ENCODE measurements at places on chromosomes 7 and 10.

DNA sequence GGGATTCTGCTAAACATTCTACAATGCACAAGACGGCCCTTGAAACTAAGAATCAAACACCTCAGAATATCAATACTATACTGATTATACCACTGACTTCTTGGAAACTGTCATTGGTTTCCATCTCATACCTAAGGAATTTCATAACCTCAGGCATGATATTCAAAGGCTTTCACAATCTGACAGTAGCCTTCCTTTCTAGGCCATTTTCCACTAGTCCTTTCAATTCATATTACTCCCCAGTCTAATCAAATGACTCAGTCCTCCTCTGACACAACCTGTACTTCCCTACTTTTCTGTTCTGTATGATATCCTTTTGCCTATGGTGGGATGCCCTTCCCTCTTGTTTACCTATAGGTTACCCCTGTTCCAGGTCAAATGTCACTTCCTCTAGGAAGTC lies 48.3 kb downstream of the CSTF2T start:
- DNase-seq, result no peak

- DNase-seq, result no peak
Observed at GRCh38 chr7:120714945-120715344, 143.0 kb downstream of the TSPAN12 start.

GRCh38 chr7:6258440-6259182 lies 13.8 kb downstream of the CYTH3 start:
- DNase-seq, result no peak

DNA sequence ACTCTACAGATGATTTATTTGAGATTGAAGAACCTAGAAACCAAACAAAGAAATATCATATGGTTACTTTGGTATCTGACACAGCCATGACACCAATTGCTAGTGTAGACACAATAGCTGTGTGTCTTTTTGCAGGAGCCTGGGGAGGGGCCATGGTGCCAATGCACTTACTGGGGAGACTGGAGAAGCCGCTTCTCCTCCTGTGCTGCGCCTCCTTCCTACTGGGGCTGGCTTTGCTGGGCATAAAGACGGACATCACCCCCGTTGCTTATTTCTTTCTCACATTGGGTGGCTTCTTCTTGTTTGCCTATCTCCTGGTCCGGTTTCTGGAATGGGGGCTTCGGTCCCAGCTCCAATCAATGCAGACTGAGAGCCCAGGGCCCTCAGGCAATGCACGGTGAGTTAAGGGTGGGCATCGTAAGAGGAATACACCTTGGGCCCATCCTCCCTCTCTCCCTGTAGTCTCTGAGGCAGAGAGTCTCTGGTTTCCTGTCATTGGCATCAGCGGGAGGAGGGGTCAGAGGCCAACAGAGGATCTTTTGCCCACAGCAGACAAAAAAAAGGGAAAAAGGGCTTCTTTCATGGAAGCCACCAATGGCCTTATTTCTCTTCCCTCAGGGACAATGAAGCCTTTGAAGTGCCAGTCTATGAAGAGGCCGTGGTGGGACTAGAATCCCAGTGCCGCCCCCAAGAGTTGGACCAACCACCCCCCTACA lies 1.2 kb downstream of the TMEM139 start:
- DNase-seq, result no peak

- DNase-seq, result no peak
Observed at GRCh38 chr7:104366390-104366789, 38.0 kb downstream of the LHFPL3 start.

- DNase-seq, result no peak
Observed at GRCh38 chr10:97280783-97281182, 11.7 kb downstream of the ARHGAP19 start.

DNA sequence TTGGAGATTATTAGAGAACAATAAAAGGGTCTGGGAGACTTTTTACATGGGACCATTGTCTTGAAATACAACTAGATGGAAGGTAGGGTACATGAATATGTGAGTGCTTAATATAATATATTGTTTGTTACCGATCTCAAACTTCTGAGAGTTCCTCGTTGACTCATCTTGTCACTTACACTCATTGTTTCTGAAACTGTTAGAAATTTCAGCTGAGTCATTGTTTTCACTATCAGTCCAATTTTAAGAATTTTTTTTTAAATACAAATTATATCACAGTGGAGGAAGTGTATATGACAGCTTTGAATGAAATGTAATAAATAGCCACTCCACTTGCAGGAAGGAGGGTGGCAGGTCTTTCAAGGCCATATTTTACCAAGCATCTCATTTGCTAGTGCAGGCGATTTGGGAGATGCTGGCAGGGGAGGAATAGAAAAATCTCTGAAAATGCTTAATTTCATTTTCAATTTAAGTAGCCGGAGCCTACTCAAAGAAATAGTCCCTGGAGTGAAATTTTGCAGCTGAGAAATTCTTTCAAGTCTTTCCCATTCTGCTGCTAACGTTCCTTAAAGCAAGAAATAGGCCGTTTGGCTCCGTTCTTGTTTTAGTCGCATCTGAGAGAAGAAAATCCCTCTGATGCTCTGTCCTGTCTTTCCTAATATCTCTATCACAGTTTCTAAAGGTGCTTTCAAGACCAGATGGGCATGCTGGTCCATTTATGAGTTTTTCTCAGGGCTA lies 1404.2 kb upstream of the CELF2 start:
- no peak for DNase-seq

- DNase-seq, result no peak
Observed at GRCh38 chr7:138886501-138886917, 88.5 kb upstream of the ATP6V0A4 start.

- DNase-seq, result peak; percentile 31
Observed at GRCh38 chr10:102452672-102453340, 1.5 kb upstream of the C10orf95 start.

GRCh38 chr10:24879861-24880260 lies 72.5 kb downstream of the PRTFDC1 start:
- no peak for DNase-seq

DNA sequence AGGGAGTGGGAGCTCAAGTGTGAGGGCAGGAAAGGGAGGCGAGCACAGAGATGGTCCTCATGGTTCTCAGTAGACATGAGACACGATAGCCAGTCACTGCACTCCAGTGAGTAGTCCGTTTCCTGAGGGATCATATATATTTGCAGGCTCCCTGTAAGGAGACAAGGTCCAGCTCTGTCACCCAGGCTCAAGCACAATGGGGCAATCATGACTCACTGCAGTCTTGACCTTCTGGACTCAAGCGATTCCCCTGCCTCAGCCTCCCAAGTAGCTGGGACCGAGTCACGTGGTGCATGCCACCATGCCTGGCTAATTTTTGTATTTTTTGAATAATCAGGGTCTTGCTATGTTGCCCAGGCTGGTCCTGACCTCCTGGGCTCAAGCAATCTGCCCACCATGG lies 116.7 kb downstream of the CCDC3 start:
- no peak for DNase-seq

DNA sequence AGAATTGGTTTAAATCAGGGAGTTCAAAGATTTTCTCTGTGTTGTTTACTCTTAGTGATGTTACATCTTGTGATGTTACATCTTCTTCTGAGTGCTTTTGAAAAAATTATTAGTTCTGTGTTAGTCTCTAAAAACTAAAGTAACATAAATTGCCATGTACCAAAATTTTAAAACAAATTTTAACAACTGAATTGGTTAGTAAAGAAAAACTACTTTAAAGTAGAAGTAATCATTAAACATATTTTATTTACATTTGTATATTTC lies 5.2 kb upstream of the IGF2BP3 start:
- no peak for DNase-seq

DNA sequence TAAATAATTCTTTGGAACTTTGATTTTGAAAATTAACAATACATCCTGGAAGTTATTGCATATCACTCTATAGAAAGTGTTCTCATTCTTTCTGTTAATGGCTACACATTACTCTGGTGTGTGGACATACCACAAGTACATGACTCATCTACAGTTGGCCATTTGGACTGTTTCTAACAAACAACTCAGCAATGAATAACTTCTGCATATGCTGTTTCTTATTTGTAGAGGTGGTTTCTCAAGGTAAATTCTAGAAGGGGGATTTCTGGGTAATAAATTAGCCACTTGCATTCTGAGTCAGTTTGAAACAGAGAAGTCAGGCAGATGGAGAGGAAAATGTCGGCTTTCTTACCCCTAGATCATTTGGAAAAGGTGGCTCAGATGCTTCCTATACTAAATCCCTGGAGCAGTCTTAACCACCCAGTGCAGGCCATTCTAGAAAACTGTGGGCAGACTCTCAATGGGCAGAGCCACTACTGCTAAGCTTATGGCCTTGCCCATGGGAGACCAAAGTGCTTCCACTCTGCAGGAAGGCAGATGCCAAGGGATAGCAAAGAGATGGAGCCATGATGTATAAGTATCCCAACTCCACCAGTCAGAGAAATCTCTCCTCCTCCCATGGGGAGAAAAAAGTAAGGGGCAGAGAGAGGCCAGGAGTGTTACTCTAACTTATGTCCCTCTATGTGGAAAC lies 194.0 kb upstream of the PLPP4 start:
- DNase-seq, result no peak

GRCh38 chr10:43265799-43266721 lies 805 bp downstream of the RASGEF1A start:
- no peak for DNase-seq

- DNase-seq, result no peak
Observed at GRCh38 chr10:66095610-66096009, 830.2 kb upstream of the LRRTM3 start.

DNA sequence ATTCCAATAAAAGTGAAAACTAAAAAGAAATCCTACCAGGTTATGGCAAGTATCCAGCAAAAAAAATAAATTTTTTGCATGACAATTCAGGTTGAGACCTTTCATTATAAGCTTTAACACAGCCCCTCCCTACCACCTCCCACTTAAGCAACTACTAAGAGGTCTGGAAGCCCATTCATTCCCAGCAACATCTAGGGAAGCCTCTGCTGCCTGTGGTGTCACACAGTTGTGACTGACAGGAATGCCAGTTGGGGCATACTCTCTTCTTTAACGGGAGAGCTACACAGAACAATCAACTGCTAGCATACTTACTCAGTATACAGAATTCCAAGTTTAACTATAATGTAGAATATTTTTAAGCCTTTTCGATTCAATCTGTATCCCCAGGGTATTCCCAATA lies 27.8 kb downstream of the ABI1 start:
- DNase-seq, result no peak

DNA sequence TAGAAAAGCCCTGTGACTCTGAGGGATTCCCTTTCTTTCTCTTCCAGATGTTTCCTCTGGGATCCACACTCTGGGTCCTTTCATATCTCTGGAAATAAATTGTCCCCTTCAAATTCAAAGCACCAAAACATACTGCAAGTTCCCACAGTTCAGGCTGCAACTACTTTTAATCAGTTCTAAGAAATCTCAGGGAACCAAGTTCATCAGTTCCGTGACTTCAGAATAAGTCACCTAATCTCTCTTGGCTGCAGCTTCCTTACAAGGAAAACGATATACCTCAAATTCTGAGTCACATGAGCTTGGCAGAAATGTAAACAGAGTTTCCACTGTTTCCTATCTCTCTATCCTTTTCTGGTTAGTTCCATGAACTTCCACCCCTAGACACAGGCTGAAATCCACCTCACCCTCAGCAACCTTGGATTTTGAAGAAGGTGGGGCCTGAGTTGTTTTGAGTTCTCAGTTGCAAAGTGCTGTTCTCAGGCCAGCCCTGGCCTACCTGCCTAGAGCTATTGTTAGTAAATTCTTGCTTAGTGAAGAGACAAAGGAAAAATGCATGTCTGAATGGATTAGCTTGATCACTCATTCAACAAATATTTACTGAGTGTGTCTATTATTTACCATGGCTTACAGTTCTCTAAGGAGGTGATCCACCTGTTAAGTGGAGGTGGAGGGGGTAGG lies 59.3 kb upstream of the IL6 start:
- DNase-seq, result no peak

DNA sequence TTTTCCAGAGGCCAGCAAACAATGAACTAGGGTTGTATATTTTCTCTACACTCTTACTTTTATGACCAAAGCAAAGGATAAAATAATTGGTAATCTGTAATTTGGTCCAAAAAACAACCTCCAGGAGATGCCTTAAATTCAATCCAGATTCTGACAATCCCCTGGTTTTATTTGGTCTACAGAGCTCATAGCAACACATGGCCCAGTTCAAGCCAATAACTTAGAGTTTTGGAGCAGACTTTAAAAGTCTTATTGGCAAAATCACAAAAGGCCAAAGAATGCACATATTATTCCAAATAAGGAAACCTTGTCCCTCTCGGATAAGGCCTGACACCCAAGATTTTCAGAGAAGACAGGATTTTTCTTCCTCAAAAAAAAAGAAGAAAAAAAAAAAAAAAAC lies 51.9 kb downstream of the SORBS1 start:
- DNase-seq, result no peak

- no peak for DNase-seq
Observed at GRCh38 chr7:130894146-130894908, 160.3 kb upstream of the KLF14 start.

DNA sequence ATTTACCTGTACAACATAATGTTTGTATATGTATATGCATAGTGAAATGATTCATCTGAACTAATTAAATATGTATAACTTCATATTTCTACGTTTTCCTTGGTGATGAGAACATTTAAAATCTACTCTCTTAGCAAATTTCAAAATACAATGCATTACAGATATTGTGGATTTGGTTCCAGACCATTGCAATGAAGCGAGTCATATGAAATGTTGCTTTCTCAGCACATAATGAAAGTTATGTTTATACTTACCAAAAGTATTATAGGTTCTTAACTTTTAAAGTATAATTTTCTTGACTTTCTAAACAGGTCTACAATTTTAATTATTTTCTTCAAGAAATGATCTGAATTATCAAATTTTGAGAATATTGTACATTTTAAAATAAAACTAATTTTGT lies 189.2 kb downstream of the CSTF2T start:
- no peak for DNase-seq

DNA sequence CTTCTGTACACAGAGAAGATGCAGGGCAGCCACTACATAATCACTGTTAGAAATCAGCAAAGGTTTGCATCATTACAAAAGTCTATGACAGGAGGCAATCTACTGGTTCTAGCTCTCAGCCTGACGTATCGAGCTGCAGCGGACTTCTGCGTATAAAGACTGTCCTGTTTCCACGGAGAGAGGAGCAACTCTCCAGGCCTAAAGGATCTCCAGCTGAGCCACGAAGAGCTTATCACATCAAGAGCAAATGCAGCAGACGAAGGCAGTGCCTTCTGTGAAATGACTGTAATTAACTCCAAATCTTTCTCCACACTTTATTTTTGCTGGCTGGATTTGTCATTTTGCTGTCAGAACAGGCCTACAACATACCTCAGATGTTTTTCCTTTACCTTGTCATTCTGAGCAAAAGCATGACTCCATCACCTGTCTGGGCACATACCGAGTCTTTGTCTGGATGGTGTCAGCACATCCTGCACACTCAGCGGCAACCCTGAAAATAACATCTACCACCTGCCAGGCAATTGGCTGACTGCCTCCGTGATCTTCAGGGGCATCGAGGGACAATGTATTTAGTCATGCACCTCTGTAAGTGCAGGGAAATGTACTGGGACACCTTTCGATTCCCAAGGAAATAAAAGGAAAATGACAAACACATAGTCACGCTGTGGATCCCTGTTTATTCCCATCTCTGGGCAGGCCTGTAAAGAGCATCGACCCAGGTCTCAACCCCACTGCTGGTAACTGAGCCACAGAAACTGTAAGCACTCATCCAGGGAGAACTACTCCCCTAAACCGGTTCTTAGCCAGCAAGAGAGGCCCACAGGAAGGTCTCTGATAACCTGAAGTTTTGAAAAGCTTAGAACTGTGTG lies 26.3 kb upstream of the SH3PXD2A start:
- no peak for DNase-seq

GRCh38 chr7:111638078-111638477 lies 75.8 kb upstream of the IMMP2L start:
- DNase-seq, result no peak

Measured in stimulated activated CD8-positive, alpha-beta memory T cell treated with anti-CD3 and anti-CD28 coated beads, Interleukin-7, amount 100 ng/mL, for 24 hours (primary cell).